Brain microvascular endothelial cell (primary cell): ENCODE measurements at places on chromosomes 4 and X.

DNA sequence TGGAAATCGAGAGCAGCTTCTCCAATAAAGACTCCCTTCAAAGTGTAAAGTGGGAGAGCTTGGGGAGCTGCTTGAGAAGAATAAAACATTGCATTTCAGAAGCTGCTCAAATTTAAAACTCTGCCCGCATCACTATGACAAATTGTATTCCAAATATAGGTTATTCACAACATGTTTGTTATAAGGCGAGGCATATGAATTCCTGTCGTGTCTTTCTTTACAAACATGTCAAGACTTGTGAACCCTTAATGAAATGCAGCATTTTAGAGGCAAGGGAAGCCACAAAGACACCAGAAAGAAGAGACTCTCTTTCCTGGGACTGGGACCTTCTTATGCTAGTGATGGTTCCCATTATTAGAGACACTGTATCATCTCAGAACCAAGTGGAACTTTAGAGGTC, 311.2 kb downstream of the DHX15 start:
- no peak for DNase-seq

- no peak for DNase-seq
Measured at GRCh38 chrX:140297273-140297672, 207.6 kb downstream of the SOX3 start.

- DNase-seq = no peak
Measured at GRCh38 chr4:6408263-6408662, 64.2 kb downstream of the PPP2R2C start.

GRCh38 chrX:66756717-66757116, 117.8 kb upstream of the EDA2R start:
- DNase-seq = no peak

GRCh38 chr4:97866821-97867556, 276.3 kb downstream of the STPG2 start:
- DNase-seq = no peak

GRCh38 chrX:125810856-125811255, 355.2 kb downstream of the DCAF12L2 start:
- DNase-seq = peak; percentile 5

DNA sequence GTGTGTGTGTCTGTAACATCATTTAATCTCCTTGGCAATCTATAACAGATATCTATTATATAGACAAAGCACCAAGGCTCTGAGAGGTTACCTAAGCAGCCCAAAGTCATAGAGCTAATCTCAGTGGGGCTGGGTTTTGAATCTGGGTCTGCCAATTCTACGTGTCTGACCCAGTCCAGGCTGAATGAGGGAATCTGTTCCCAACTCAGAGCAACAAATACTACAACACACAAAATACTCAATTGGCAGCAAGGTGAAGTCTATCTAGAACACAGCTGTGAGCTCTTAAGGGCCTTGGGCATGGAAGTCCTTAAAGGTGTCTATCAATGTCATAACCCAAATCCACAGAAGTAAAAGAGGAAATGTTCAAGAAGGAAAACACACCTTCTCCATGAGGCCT, 47.5 kb upstream of the NAP1L5 start:
- DNase-seq = no peak

DNA sequence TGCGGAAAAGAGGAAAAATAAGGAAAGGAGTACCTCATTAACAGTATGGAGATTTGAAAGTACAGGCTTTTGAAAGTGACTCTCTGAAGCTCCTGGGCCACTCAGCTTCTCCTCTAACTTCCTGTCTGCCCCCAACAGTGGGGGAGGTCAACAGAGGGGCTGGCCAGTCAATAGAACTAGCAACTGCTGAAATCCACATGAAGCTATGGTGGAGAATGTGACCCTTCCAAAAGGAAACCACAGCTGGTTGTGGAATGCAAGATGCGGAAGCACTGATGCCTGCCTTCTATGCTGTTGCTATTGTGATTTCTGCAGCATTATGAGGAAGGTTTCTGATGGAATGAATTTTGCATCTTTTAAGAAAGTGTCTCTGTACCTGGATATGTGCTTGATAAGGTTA, 2.4 kb downstream of the CORIN start:
- DNase-seq = peak; percentile 50

- peak; percentile 63 for DNase-seq
Measured at GRCh38 chrX:72569786-72570185, 2.9 kb downstream of the HDAC8 start.

- DNase-seq = peak; percentile 51
Measured at GRCh38 chrX:44873415-44874276, 658 bp downstream of the KDM6A start.

- no peak for DNase-seq
Measured at GRCh38 chr4:176729489-176729888, 63.2 kb downstream of the VEGFC start.

GRCh38 chr4:99655308-99656081, 2.1 kb downstream of the C4orf54 start:
- peak; percentile 14 for DNase-seq

DNA sequence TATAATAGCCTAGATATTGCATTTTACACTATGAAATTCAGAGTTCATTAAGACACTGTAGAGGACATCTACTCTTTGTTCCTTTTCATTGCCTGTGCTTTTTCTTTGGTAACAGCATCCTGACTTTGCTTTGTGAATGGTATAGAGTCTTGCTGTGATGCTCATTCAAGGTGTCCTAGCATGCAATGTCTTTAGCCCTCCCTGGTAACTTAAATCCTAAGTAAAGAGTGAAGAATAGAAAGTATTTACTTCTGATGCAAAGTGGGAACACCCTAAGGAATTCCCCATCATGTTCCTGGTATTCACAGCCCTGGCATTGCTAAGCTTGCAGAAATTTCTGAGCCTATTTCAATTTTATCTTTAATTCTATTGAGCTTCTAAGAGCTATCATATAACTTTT, 400.1 kb downstream of the FAT4 start:
- DNase-seq = no peak

- DNase-seq = no peak
Measured at GRCh38 chr4:101862595-101862994, 72.1 kb downstream of the BANK1 start.

DNA sequence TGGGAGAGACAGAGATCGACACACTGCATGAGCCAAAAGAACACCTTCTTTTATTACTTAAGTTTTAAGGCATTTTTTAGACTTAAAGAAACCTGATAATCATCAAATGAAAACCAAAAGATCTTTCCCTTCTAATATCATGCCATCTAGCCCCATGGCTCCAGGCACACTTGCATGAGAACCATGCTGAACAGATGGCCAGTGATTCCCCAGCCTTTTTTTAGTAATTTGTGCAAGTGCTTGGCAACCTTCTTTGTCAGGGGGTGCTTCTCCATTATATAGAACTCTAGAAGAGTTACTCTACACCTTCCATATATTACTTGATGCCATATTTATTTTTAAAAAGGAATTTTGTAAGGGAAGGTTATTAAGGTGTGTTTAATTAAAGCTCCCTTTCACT, 182.2 kb upstream of the TEX13C start:
- no peak for DNase-seq

- DNase-seq = peak; percentile 18
Measured at GRCh38 chr4:87975466-87975865, at the start of gene SPP1. SPP1 (plus strand) TSS chr4:87975714; CDS start chr4:87976896, 1,182 bp downstream.

DNA sequence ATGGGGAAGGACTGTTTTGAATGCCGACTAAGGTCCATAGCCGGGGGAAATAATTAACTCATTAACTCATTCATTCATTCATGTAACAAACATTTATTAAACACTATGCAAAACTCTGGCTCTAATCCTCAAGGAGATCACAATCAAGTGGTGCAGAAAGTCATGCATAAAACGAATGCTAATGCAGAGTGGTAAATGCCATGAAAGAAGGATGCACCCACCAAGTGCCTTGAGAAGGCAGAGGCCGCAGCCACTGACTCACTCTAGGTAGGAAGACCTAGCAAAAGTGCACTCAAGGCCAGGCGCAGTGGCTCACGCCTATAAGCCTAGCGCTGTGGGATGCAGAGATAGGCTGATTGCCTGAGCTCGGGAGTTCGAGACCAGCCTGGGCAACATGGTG, 22.9 kb downstream of the SLITRK2 start:
- DNase-seq = no peak

- peak; percentile 4 for DNase-seq
Measured at GRCh38 chrX:131288738-131289511, at the start of gene IGSF1. IGSF1 (minus strand) TSS chrX:131289306; CDS start chrX:131286674, 2,632 bp downstream.

DNA sequence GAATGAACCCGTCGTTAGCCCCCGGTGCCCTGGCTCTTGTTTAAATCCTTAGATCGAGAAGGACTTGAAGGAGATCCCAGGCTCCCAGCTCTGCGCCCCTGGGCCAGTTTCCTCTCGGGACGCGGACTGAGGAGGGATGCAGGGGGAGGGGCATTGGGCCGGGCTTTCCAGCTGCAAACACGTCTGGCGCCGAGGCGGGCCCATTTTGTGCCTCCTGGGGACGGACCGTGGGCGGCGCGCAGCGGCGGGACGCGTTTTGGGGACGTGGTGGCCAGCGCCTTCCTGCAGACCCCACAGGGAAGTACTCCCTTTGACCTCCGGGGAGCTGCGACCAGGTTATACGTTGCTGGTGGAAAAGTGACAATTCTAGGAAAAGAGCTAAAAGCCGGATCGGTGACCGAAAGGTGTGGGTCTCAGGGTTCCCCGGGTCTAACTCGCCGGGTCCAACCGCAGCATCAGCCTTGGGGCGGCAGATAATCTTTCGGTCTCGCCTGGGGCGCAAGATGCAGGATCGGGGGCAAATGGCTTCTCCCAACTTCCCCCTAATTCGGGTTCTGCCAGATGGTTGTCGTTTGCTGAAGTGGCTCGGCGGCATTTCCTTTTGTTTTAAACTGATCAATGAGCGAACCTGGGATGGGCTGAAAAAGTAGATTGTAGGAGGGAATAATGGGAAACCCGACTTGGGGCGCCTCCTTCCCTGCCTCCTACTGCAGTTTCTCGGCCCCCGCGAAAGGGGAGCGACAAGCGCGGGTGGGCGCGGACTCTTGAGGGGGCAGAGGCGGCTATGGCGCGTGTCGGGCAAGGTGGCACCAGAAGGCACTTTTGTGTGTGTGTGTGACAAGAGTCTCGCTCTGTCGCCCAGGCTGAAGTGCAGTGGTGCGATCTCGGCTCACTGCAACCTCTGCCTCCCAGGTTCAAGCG, 2.9 kb downstream of the PDGFRA start:
- DNase-seq = peak; percentile 6

DNA sequence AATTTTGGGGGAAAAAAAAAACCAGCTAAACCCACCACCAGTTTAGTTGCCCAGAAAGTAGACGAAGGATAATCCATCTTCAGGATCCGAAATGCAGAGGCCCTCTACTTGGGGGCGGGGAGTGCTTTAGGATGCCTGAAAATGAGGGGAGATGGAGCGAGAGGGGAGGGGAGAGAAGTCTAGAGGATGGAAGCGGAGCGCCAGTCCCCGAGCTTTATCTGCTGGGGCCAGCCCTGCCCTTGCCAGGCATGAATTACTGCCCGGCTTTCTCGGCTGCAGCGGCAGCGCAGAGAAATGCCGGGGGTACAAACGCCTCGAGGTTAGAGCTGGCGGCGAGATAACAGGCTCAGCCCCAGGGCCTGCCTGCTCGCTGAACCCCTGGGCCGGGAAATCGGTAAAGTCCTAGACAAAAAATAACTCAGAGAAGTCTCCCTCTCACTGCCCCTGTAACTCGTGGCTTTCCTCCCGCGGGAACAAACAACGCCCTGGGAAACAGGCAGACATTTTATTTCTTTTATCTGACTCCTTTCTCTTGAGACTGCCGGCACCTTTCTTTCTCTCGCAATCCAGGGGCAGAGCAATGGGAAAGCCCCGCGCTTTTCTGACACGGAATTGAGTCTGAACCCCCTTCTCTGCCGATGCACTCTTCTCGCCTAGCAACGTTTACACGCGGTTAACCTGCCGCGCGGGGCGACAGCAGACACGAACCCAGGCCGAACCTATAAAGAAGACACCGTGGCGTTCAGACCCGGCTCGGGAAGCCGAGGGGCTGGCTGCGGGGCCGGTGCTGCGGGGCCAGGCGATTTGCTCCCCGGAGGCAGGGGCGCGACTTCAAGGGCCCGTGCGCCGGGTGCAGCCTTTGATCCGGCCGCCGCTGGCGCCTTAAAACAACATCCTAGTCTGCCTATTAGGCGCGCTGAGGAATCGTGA, 3.1 kb upstream of the MSX1 start:
- no peak for DNase-seq

GRCh38 chr4:41731569-41732126, 16.9 kb downstream of the PHOX2B start:
- DNase-seq = no peak

GRCh38 chr4:122584519-122584918, 36.3 kb downstream of the IL21 start:
- DNase-seq = peak; percentile 71

GRCh38 chr4:110195561-110196205, 2.7 kb downstream of the ELOVL6 start:
- no peak for DNase-seq

DNA sequence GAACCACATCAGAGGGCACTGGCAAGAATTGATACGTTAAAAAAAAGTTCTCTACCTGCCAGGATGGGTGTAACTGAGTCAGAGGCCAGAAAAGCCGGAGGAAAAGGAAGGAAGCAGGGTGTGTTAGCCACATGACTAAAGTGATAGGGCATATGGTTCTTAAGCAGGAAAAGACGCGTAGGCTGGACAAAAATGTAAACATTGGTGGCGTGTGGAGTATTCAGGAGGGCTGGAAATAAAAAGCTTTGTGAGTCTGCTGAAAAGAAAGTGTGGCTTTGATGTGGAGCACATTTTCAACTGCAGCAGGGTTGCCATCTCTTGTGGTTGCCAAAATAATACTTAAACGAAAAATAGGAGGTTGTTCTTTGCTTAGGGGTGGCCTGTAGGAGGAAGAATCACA, 186.5 kb upstream of the RPL34 start:
- peak; percentile 42 for DNase-seq

GRCh38 chrX:76657499-76657898, 230.0 kb downstream of the MAGEE1 start:
- DNase-seq = no peak

DNA sequence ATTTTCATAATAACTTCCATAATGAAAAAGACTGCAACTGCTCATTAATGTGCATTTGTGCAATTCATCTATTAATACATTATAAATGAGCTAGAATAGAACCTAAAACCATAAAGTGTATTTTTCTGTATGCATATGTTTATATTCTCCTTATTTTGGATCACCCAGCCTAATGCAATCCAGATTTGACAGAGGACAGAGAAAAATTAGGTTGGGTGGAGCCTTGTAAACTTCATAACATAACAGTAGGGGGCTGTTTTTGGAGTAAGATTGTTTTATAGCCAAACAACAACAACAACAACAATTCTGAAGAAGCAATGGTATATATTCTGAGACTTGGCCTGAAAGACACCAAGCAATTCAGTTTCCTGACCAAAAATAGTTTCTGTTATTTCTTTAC, 615.3 kb upstream of the SLIT2 start:
- no peak for DNase-seq

- DNase-seq = peak; percentile 9
Measured at GRCh38 chr4:165312506-165312905, 15.0 kb upstream of the MSMO1 start.

- DNase-seq = no peak
Measured at GRCh38 chrX:129553619-129554288, 13.7 kb downstream of the OCRL start.

- DNase-seq = no peak
Measured at GRCh38 chrX:72009731-72010130, 99.1 kb downstream of the NHSL2 start.

DNA sequence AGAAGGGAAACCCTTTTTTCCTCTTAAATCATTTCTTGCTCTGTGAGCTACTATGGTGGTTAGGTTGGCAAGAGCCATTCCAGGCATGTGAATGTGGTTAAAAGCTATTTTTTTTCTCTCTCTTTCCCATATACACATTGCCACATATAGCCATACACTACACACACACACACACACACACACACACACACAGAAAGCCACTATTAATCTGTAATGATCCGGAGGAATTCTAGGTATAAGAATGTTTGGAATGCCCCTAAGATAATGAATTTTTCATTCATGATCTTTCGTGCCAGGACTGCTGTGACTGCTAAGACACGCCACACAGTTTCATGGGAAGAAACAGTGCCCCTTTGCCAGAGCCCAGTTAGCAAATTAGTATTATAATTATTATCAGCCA, 21.8 kb upstream of the TLL1 start:
- DNase-seq = no peak
